T-helper 9 cell (primary cell): ENCODE measurements at places on chromosomes 2 and 18.

DNA sequence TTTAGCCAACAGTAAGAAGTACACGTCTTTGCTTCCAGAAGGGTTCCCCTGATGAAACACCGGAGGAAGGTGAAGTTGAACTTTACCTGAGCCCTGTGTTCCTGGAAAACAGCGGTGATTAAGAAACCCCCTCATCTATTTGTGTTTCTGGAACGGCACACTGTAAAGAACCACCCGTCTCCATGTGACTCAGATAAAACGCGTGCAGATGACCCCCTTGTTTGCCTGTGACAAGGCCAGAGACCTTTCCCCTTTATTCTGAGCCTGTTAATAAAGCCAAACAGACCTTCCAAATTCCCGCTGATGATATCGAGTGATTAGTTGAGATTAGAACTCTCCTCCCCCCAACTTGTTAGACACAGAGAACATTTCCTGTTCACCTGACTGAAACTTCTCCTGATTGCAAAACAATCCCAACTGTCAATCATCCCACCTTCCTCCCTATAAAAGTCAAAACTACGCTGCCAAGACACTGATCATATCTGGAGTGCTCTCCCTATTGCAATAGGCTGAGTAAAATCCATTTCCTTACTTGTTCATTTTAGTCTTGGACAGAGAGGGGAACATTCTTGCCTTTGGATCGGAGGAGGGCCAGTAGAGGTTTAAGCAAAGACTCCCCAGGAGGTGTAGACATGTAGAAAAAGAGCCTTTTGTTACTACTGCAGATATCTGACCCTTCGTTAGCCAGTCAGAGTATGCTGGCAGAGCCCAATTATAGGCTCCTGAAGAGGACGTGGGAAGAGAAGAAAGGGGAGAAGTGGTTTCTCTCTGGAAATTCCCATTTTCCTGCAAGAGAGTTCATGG lies 914 bp upstream of the IWS1 start:
- DNase-seq, result no peak

GRCh38 chr18:35464831-35465279 lies 32.9 kb downstream of the INO80C start:
- DNase-seq, result no peak

DNA sequence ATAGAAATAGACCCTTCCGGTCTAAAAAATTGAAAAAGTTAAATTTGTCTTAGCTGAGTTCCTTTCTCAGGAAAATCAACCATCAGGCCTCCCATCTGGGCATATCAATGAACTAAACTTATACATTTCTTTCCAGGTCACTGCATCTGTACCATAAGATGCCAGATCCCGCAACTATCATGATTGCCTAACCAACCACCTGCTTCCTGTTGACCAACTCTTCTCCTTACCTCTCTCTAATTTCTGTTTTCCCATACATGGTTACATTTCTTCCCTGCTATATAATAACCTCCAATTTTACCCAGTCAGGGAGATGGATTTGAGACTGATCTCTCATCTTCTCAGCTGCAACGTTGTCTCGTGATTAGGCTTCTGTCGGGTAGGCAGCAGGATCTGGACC lies 228.7 kb downstream of the FSIP2 start:
- DNase-seq, result no peak

- DNase-seq, result no peak
These were observed 84.7 kb downstream of the GLI2 start for GRCh38 chr2:120820263-120820952.

DNA sequence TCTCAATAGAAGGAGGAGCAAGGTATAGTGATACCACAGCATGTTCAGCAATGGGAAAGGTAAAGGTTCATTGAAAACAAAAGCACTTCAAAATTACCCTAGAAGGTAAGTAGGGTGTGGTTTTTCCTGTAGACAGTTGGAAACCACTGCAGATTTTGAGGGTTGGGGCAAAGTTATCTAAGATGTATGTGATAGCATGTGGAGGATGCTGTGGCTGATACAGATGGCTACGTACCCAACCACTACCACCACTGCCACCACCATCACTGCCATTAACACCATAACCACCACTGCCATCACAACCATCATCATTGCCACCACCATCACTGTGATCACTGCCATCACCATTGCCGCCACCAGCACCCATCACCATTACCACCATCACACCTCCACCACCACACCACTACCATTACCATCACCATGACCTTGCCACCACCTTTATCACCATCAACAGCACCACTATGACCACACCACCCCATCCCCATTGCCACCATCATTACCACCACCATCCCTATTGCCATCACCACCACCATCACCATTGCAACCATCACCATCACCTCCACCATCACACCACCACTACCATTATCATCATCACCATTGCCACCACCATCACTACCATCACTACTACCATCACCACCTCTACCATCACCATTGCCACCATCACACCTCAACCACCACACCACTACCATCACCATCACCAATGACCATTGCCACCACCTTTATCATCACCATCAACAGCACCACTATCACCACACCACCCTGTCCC lies 3.7 kb downstream of the TMSB10 start:
- DNase-seq, result no peak

- no peak for DNase-seq
These were observed 34.0 kb downstream of the TSHZ1 start for GRCh38 chr18:75244351-75245313.

- no peak for DNase-seq
These were observed 222.0 kb upstream of the RAB6C start for GRCh38 chr2:129757366-129757914.
